Activated T-cell treated with anti-CD3 and anti-CD28 coated beads, Interleukin-2, amount 50 U/mL, for 1 hour (primary cell): ENCODE measurements at places on chromosomes 2 and 18.

- DNase-seq, result no peak
Observed at GRCh38 chr2:240320204-240320993, 115.1 kb upstream of the GPC1 start.

- DNase-seq, result peak; percentile 10
Observed at GRCh38 chr2:109218087-109218791, 89.2 kb downstream of the SH3RF3 start.

- no peak for DNase-seq
Observed at GRCh38 chr2:26355038-26355995, 8.7 kb upstream of the ADGRF3 start.

DNA sequence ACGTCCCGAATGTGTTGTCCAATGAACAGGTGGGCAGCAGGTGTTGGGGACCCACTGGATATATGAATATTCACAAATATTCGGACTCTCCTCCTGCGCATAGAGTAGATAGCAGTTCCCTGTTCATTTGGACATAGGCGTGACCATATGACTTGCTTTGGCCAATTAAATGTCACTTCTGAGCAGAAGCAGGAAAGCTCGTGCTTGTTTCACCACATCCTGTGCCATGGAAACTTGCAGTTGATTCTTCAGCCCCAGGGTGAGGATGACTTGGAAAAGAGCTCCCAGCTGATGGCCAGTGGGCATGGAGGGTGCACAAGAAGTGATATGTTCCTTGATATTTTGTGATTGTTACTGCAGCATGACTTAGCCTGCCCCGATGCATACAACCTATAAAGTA, 52.6 kb downstream of the PTPRM start:
- no peak for DNase-seq

DNA sequence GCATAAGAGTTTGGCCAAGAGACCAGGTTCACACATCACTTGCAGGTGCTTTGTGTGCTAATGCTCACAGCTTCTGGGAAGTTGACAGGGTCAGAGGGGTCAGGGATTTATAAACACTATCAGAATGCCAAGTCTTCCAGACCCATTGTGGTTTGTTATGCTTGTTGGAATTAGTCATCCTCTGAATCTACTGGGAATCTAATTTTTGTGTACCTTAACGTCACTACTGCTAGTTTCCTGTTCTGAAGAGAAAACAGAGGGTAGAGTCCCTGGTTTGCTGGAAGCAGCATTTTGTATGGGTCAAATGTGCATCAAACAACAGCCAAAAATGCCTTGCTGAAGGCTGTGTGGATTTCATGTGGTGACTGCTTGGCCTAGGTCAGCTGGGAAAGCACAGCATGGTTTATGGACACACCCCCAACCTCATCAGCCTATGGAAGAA, 33.3 kb downstream of the ANTXR1 start:
- no peak for DNase-seq

- peak; percentile 75 for DNase-seq
Observed at GRCh38 chr2:127067620-127068350, 39.2 kb downstream of the BIN1 start.

DNA sequence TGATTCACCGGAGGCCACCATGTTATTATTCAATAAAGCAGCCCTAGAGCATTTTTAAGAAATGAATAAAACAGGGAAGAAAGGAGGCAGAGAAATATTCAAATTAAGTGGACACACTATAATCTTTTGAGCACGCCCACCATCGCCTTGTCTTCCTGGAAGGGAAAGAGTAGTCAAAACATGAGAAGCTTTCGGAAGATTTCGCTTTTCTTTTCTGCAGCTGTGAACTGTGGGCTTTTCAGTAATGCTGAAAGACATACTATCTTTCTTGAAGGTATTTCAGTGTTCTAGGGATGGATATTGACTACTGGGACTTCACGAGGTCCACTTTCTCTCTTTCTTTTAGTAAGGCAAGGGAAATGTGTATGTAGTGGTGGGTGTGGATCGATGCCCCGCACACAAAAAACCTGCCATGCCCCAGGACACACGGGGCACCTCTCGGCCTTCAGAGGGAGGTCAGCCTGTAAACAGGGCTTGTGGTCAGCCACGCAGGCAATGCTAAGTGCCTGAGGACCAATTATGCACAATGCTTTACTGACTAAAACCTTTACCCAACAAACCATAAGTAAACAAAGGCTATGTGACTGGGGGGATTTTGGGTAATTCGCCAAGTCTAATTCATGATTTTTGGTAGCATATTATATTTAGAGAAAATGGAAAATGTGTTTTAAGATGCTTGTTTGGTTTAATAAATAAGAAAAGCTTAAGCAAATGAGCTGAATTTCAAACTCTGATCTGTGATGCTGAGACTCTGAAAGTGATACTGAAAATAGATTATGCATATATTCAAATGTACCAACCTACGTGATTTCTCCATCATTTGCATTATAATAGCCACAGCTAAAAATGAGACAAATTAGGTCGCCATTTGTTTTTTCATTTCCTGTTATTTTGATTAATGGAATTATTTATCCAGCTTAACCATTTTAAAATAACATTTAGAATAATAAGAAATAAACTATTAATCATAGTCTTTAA, 130.5 kb downstream of the ZNF516 start:
- DNase-seq, result no peak

DNA sequence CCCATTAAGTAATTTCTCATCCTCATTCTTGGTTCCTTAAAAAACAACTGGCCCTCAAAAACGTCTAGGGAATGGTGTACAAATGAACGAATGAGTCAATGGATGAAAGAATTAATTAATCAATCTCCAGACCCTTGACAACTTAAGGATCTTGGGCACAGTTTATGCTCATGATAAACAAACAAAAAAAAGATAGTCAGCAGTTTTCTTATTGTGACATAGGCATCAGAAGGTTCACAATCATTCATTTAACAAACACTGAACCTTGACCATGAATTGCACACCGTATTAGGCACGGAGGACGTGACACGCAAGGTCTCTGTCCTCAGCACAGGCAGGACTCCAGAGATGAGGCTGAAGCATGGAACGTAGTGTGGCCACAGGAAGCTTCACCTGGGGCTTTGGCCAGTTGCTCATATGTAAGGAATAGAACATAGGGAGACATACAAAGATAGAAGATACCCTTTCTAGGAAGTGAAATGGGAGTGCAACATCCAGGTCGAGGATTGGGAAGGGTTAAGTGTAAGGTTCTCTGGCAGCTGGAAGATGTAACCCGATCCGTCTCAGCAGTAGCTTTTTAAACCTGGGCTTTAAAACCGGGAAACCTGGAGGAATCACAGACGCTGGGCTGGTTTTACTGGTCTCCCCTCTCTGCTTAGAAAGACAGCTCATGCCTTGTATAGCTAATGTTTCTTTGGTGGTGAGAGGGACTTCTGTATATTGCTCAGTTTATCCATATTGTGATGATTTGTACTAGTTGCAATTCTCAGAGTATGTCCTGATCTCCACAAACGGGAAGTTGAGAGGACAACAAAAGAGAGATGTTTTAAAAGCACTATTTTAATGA, 8.9 kb upstream of the LTBP1 start:
- no peak for DNase-seq

DNA sequence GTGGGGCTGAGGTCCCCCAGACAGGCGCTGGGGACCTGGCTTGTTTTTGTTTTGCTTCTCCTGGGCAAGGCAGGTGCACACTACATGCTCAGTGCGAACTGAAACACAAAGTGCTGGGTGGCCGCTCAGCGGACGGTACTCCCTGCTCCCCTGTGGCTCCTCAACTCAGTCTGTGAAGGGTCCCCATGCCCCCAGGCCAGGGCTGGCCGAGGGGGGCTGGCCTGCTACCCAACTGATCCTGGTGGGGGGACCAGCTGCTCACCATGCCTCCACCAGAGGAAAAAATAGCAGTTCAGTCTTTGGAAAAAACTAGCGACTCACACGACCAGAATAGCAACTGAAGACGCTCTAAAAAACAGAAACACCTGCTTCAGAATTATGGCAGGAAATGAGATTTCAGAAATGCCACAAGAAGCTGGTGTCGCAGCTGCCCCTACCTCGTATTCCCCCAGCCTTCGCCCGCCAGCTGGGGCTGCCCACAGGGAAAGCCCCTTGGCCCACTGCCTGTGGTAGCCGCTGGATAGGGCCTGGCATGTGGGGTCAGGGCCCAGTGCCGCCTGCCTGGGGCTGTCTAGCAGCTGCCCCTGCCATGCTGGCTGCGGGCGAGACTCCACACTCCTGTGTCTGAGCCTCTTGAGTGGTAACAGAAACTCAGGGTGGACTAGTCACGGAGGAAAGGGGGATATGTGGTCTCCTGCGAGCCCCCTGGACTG, 43.7 kb downstream of the MEX3C start:
- peak; percentile 58 for DNase-seq

DNA sequence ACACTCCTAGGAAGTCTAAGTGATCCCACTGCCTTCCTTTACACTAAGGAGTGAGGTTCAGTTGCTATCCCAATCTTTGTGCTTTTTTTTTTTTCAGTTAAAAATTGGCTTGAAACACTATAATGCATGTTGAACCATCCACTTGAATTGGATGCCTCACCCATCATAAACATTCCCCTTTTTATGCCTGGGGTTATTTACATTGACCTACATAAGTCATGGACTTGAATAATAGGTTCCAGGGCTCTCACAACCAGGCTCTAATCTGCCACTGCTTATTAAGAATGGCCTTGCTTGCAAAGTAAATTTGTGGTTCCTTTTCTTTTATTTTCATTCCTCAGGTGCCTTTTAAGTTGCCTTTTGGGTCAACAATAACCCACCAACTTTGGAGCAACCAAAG, 236.1 kb upstream of the MEIS1 start:
- no peak for DNase-seq
